Mammary epithelial cell (primary cell): ENCODE measurements at places on chromosomes 1 and 21. TPM values are rescaled to one million over a fixed set of nuclear protein-coding genes. Genes with fewer than 3 reads are reported as not detected.

Gene CCDC181
- not detected for polyA plus RNA-seq

Gene IRF6
- 252 TPM for polyA plus RNA-seq

Gene LCE3D
- 0.58 TPM for polyA plus RNA-seq

Gene RORC
- polyA plus RNA-seq = 0.09 TPM

Gene GPX7
- 1.9 TPM for polyA plus RNA-seq

Gene FAM78B
- polyA plus RNA-seq = 0.25 TPM

Gene MOB3C
- 9.8 TPM for polyA plus RNA-seq

Gene CLCA1
- polyA plus RNA-seq = not detected

Gene OR2L2
- not detected for polyA plus RNA-seq

Gene ADAMTS1
- 72.7 TPM for polyA plus RNA-seq

Gene B3GALT2
- polyA plus RNA-seq = 0.02 TPM

Gene OR6N1
- polyA plus RNA-seq = not detected

Gene IL12RB2
- polyA plus RNA-seq = 0.31 TPM

Gene TSSK3
- polyA plus RNA-seq = 0.08 TPM

Gene HTR6
- polyA plus RNA-seq = not detected

Gene GRIK3
- not detected for polyA plus RNA-seq

Gene CLIC6
- polyA plus RNA-seq = not detected

- DNase-seq = no peak
Measured at GRCh38 chr1:228487336-228488124, at the start of gene RNF187. TSS of gene RNF187 (plus strand) at chr1:228487382.

- DNase-seq = peak; percentile 77
Measured at GRCh38 chr1:31155216-31155806, 84.4 kb downstream of the NKAIN1 start.

DNA sequence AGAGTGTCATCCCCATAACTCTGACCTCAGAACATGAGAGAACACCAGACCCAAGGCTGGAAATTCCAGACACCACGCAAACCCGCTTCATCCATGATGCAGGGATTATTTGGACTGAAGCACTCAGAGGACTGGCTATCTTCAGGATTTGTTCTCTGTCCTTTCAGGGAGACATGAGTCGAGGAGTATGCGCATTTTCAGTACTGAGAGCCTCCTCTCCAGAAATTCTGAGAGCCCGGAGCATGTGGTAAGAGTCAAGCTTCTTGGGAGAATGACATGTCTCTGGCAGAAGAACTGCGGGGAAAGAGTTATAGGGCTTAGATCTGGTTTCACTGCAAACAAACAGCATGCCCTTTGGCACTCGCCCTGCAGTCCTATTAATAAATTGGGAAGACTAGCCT, 6.9 kb downstream of the LAX1 start:
- no peak for DNase-seq

- DNase-seq = no peak
Measured at GRCh38 chr1:235259133-235259778, 68.7 kb downstream of the ARID4B start.

- DNase-seq = no peak
Measured at GRCh38 chr1:207109004-207109403, 5.0 kb downstream of the C4BPA start.

DNA sequence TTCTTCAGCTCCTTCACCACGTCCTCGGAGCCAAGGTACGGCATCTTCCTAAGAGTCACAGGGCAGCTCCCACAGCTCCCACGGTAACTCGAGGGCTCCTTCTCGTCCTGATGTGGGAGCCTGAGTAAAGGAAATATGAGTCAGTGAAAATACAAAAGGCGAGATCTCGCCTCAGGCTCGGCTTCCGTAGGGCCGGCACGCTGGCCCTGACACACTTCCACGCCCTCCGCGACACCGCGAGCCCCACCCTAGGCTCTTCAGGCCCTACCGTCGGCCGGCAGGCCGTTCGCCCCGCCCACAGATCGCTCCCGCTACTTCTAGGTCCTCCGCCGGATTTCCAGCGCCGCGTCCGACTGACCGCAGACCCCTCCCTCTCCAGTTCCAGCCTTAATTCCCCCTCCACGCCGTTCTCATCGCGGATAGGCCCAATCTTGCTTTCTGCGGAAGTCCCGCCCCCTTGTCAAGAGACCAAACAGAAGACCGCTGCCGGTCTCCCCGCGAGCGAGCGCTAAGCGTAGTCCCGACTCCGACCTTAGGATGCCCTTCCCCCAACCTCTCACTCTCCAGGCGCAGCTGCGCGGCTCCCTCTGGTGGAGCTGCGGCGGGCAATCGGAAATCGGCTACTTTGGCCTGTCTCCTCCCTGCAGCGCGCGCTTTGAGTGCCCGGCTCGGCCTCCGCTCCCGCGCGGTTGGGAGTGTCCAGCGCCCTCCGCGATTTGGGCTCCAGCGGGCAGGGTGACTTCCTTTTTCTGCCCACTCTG, at the start of the genes AP4B1 and DCLRE1B:
TSS of gene AP4B1 (minus strand) at position 126 of the 761 bp plus-strand sequence. CDS start at position 44, 82 bp downstream.
TSS of gene DCLRE1B (plus strand) at position 653 of the 761 bp plus-strand sequence. CDS start 261 bp downstream, outside the sequence.
- DNase-seq = peak; percentile 100

- no peak for DNase-seq
Measured at GRCh38 chr1:16183765-16184556, 28.1 kb upstream of the EPHA2 start.

DNA sequence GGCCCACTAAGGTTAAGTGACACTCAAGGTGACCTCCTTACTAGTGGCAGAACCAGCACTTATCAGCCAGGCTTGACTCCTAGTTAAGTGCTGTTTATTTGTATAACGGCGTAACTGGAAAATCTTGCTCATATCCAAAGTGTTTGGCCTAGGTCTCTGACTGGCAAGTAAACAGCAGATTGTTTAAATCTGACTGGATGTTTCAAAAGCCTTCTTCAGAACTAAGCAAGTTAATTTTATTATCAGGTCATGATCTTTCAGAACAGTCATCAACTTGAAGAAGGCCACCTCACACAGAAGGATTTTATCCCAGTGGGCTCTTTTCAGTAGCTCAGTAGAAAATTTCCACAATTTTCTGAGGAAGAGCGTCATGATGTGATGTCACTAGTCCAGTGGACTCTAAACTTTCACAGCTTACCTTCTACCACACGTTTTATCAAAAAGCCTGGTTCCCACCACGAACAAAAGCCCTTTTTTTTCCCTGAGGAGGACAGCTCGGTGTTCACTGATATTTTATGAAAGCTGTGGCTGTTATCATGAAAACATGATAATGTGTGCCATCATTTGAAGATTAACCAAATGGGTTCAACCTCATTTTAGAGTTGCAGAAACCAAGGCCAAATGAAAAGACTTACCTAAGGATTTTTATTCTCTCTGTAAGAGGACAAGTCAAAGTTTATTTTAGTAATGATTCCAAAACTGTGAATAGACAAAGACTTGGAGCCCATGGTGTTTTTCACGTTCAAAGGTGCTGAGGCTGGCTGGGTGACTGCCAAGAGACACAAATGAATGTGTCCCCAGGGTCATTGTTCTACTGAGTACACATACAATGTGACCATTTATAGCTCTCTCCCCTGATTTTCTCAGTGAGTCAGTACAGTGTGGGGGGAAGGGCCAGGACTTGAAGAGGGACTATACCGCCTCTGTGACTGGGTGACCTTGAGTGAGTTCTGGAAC, 9.1 kb downstream of the SGIP1 start:
- DNase-seq = peak; percentile 43

GRCh38 chr21:39022863-39023693, 160.2 kb downstream of the PSMG1 start:
- no peak for DNase-seq

GRCh38 chr1:62194651-62195544, at the start of gene L1TD1:
TSS of gene L1TD1 (plus strand) at chr1:62194849. CDS start at chr1:62206629, 11,780 bp downstream.
- DNase-seq = no peak

- peak; percentile 63 for DNase-seq
Measured at GRCh38 chr1:167599957-167600581, 30.0 kb upstream of the RCSD1 start.

DNA sequence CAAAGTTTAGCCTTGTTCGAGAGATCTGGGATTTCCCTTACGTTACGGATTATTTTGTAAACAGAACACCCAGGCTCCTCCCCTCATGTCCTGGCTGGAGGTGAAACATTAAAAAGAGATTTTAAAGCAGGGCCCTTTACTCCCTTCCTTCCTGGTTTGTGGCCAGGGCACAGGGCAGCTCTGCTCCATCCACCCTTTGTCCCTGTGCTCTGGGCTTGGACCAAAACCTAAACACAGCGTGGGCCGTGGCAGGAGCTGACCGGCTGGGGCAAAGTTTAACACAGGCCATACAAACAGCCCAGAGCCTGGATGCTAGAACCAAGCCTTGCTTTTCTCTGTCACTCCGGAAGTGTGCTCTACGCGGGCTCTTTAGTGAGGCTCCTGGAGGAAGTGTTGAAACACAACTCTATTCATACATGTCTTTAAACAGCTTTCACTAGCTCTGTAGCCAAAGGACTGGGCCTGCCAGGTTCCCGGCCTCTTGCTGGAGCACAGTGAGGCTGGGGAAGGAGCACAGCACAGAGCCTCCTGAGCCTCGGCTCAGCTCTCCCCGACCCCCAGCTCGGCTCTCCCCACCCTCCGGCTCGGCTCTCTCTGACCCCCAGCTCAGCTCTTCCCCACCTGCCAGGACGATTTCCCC, 84.7 kb downstream of the PDE9A start:
- DNase-seq = no peak

GRCh38 chr1:225651872-225652728, 823 bp downstream of the ENAH start:
- no peak for DNase-seq

DNA sequence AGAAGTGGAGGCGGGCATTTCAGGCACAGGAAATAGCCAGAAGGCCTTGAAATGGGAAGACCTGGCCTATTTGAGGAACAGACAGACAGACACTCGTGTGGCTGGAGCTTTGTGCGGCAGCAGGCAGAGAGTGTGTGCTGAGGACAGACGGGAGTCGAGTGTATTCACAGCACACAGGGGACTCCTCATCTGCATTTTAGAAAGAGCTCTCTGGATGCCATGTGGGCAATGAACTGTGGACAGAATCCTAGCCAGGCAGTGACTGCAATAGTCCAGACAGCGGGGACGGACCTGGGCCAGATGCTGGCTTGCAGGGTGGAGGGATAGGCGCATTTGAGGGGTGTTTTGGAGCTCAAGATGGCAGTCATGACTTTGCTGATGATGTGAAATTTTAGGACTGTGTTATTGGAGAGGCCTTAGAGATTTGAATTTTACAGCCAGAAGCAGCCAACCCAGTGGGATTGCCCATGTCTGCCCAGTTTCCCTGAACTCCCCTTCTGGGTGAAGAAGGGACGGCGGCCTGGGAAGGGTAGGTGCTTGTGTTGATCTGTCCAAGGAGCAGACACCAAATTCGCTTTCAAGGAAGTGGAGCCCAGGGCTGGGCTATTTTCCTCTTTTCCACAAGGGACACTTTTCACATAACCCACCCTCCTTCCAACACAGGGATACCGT, 43.7 kb downstream of the CHAF1B start:
- DNase-seq = no peak

DNA sequence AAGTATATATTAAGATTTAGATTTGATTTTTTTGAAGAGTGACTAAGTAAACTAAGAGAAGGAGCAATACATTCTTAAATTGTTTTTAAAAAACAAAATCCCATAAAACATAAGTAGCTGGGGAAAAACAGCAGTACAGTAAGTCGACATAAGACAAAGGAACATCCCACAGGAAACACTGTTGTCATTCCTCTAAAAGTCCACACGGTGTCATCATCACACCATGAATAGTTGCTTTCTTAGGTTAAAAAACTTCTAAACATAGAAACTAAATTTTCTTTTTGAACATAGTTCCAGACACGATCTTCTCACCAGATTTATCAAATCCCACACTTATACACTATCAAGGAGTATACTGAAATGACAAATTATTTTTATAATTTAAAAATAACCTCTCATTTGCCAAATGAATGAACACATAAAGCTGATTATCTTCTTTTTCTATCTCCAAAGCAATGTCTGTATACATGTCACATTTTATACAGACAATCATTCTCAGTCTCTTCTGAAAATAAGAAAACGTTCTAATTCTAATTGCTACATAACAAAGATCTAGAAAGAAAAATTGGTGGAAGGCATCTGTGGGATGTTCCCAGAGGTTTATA, 15.8 kb downstream of the ODF2L start:
- DNase-seq = peak; percentile 51

- peak; percentile 85 for DNase-seq
Measured at GRCh38 chr1:192805832-192806323, 3.0 kb upstream of the RGS2 start.

DNA sequence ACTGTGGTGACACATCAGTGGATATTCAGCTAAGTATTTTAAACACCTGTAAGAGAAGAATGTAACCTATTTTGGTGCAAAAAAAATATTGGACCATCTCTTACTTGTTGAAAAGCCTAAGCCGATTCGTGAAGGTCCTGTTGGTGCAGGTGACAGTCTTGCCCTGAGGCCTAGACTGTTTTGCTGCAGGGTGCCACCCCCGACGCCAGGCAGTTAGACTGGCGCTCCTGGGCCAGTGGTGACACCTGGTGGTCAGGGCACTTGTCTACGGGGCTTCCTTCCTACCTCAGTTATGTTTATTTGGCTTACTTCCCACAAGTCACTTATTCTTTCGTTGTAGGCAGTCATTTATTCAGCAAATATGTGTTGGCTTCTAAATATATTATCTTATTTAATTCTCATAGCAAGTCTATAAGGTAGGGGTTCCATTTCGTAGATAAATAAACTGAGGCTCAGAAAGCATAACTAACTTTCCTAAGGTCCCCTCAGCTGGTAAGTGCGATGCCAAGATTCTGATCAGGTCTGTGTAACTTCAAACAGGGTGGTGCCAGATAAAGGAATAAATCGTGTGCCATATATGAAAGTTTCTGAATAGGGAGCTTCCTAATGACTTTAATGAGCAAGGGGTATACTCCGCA, 1.9 kb downstream of the EEIG2 start:
- peak; percentile 58 for DNase-seq

DNA sequence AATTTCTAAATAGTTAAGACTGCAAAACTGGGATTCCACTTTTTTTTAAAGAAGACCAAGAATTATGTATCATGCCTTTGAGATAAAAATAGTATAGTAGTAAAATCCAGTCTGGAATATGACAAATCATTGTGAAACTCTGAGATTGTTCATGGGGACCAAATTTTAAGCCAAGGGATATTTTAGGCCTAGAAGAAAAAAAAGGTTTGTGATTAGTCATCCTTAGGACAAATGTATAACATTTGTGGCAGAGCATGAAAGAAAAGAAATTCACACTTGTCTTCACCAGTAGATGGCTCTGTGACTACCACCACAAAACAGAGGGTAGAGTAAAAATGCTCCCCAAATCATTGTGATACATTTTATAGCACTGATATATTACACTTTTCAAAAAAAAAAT, 226.1 kb downstream of the KCTD3 start:
- peak; percentile 32 for DNase-seq

DNA sequence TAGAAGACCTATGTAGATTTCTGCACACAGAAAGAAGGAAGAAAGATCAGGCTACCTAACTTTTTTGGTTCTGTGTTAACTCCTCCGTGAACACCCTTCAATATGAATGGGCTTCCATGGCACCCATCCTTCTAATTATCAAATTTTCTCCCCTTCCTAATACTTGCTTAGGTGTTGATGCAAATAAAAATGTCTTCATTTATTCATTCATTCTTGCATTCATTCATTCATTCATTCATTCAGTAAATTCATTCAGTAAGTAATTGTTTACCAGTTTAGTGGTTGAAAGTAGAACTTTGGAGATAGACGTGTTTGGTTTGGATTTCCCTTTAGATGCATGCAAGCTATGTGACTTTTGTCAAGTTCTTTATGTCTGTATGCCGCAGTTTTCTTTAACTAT, 4.6 kb downstream of the CHI3L2 start:
- no peak for DNase-seq
